ENCODE measurements at places on chromosomes 7 and 10.

DNA sequence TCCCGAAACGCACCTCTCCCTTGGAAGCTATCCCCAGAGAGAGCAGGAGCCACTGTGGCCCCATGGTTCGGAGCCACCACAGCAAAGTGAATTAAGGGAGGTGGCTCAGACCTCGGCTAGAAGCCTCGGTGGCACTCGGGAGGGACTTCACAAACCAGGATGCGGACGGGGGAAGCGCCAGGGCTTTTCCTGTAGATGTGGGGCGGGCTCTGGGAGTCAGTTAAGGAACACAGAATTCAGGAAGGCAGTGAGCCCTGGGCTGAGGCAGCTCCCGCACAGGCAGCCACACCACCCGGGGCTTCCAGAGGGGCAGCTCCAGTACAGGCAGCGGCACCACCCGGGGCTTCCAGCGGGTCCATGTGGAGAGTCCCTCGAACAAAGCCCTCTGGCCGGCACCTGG is 42.7 kb upstream of the DPYSL4 start:
- DNase-seq, result no peak

DNA sequence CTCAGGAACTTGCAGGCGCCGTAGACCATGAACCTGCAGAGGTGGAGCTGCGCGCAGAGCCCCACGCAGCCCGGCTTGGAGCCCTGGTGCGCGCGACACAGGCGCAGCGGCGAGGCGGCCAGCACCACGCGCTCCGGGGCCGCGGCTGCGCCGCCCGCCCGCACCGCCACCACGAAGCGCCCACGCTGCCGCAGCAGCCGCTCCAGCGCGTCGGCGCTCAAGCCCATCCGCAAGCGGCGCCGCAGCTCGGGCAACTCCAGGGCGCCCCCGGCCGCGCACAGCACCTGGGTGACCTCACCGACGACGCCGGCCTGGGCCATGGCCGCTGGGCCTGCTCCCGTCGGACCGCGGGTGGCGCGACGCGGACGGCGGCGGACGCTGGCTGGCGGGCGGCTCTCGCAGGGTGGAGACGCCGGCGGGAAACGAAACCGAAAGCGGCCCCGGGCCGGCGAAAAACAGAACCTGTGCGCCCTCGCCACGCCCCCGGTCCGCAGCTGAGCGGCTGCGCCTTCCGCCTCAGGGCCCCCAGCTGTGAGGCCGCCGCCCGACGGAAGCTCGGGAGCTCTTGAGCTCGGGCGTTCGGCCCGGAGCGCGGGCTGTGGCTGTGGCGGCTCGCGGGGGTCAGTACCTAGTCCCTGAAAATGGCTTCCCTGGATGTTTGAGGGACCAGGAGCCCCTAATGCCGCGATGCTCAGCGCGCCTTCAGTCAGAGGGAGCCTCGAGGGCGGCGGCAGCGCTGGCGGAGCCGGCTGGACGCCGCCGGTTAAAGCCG is at the start of gene PARP12:
PARP12 (minus strand) TSS at position 424 of the 772 bp plus-strand sequence; CDS start at position 320, 104 bp downstream.
- peak; percentile 38 for DNase-seq

DNA sequence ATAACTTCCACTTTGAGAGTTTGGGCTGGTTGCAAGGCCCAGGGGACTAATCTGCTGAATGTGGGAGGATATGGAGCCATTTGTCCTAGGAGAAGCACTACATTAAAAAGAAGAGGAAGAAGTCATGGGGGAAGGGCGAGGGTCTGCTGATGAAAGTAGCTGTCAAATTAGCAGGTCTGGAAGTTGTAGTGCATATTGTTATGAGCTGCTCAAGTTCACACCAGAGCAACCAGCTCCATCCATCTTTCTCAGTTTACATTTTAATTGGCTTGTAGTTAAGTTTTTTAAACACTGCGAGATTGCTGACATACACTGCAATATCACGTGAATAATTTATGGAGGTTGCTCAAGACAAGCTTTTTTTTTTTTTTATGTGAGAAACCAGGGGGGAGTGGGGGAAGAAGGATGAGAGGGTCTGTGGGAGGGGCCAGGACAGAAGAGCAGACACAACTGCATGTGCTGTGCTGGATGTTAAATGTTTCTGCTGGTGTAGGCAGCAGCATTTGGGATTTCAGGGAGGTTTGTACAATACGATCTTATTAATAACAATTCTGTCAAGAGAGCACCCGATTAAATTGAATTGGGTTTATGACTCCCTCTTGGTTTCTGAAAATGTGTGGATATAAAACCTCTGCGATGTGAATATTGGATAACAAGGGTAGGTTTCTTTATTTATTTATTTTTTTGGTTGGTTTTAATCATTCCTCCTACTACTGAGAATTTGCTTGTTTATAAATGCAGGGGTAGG is 759.0 kb upstream of the GALNT17 start:
- no peak for DNase-seq

GRCh38 chr7:122211362-122211761 is 67.3 kb upstream of the AASS start:
- DNase-seq, result no peak

DNA sequence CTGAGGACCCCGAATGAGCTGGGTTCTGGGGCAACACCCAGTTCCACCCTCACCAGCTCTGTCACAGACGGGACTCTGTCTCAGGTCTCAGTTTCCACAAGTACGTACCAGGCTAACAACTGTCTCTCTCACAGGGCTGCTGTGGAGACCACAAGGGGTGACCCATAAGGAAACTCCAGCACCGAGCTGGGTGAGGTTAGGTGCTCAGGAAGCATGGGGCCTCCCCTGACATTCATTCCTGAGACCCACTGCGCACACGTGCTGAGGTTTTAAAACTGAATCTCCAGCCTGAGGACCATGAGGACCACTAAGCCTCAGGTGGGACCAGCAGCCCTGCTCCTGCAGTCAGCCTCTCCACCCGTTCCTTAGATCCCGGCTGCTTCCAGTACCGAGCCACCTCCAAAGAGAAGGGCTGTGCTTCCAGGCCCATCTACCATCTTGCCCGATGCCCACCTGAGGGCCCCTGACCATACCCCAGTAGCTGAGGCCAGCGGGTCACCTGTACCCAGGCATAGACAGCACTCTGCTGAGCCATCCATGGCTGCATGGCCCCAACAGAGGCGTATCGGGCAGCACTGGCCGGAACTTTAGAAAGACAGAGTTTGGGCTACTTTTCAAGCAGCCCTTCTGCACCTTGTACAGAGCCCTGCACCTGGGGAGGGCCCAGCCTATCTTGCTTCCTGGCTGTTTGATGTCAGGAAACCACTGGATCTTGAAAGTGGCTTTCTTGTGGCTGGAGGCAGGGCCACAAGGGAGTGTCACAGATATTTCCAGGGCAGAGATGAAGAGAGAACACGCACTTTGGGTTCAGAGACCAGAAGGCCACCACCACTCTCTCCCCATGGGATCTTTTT is 18.7 kb downstream of the HSPA12A start:
- no peak for DNase-seq

DNA sequence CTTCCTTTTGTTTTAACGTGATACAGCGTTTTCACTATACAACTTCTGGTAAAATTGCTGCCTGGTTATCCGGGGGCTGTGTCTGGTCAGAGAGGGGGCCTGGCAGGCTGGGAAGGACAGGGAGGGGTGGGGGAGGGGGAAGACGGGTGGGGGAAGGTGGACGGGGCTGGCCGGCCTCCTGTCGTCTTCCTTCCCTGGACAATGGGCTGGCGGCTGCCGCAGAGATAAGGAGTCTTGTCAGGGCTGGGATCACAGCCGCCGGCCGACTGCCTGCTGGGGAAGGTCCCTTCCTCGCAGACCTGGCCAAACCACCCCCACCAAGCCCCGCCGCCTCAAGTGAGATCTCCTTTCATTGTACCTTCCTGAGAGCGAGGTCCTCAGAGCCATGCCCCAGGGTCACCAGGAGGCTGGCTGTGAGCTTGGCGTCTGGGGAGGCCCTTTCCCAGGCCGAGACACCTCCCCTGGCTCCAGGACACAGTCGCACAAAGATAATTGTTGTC is 151.2 kb upstream of the TNRC18 start:
- DNase-seq, result no peak

DNA sequence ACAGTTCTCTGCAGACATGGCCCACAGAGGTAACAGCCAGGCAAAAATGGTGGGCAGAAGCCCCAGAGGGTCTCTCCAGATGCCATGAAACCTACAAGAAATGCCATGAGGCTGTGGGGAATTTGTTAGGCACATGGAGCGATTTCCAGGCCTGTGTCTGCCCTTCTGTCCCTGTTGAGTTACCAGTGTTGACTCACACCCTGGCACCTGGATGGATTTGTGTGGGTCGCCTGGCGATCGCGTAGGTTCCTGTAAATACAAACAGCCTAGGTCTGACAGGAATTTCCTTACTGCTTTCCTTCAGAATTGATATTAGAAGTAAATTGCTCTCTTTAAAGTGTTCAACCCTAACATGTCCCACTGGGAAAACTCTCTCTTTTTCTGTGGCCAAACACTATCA is 164.9 kb upstream of the EEPD1 start:
- no peak for DNase-seq

Measured in neural crest cell (in vitro differentiated cells).